Stimulated activated CD8-positive, alpha-beta memory T cell treated with anti-CD3 and anti-CD28 coated beads, Interleukin-4, amount 100 ng/mL, for 1 hour (primary cell): ENCODE measurements at places on chromosomes 13 and 19.

- no peak for DNase-seq
Observed at GRCh38 chr13:112207129-112207528, 140.2 kb downstream of the SOX1 start.

DNA sequence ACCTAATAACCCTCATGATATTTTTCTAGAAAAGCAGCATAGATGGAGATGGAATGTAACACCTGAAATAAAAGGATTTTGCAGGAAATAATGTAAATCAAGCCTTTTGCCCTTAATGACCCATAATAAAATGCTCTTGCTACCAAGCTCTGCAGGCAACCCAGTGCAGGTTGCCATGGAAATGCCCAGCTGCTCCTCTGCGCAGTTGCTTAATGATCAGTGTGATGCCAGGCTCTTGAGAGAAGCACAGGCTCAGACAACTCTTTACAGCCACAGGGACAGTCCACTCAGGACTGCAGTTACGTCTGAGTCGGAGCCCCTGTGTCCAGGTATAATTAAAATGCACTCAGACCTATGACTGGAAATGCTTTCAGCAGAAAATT, 165.5 kb downstream of the LACC1 start:
- no peak for DNase-seq

GRCh38 chr13:89980896-89981295, 1366.6 kb upstream of the MIR17HG start:
- no peak for DNase-seq

DNA sequence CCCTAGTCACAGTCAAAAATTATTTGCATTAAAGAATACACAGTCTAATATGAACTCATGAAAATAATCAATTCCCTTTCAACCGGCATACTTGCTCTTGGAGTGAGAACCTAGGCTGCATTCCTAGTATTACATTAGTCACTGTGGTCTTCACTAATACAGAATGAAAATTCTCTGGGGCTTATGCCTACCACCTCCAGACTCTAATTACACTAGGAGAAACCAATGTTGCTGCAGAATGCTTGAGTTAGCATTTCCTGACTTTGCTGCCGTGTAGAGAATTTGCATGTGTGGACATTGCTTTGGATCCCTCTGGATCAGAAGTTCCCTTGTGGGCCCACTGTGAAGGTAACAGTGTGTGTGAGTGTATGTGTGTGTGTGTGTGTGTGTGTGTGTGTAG, 87.8 kb downstream of the CCNA1 start:
- DNase-seq: no peak

- DNase-seq: no peak
Observed at GRCh38 chr13:33050161-33050560, 33.9 kb downstream of the KL start.

DNA sequence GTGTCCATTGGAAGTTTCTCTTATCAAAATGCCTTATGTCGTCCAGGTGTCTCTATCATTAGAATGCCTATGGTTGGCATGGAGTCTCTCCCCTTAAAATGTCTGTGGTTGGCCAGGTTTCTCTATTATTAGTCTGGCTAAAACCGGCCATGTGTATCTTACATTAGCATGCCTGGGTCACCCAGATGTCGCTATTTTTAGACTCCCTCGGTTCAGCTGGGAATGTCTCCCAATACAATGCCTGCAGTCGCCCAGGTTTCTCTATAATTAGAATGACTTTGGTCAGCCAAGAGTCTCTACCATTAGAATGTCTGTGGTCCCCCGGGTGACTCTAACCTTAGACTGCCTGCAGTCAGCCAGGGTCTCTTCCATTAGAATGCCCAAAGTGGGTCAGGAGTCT, 1536.1 kb downstream of the UQCRFS1 start:
- DNase-seq: no peak

DNA sequence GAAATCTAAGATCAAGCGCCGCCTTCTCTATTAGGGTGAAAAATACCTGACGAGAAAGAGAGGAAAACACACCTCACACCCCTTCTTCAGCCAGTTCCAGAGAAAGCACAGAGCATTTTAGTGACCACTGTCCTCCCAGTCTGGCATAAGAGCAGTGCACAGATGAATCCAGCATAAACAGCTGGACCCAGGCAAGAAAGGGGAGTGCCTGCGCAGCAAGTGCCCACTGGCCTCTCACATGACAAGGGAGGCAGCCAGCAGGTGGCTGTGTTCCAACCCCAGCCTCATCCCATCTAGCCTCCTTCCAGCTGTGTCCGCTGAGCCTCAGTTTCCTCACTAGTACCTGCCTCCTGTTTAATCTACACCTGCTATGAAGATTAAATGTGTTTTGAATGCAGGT, 8.0 kb downstream of the MED26 start:
- no peak for DNase-seq

- no peak for DNase-seq
Observed at GRCh38 chr19:1213391-1214286, 8.1 kb downstream of the STK11 start.

DNA sequence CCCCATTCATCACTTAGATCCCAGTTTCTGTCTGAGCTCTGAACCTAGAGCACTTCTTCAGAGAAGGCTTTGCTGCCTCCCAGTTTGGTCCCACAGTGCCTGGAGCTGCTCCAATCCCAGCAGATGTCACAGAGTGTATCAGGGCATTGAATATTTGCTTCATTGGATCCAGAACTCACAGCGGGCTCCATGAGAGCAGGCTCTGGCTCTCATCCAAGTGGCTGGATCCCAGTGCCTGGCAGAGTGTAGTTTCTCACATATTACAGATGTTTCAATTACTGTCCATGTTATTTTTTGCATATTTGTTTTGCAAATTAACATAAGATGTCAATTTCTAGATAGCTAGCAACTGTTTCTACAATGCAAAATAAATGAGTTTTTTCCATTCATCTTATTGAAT, 50.6 kb downstream of the MYO16 start:
- DNase-seq: no peak

DNA sequence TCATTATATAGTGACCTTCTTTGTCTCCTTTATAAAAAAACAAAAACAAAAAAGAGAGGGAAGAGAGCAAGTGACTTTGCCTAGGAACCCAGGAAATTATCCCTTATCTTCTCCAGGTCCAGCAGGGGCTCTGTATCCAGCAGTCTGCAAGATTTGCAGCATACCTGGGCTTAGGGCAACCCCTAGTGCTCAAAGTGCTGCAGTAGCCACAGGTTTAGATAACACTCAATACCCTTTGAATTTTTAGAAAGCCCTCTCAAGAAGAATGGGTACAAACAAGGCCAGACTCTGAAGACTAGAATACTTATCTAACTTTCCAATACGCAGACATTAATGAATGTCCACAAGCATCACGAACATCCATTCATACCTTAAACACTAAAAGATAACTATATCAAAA, 43.2 kb downstream of the CCNA1 start:
- no peak for DNase-seq

- no peak for DNase-seq
Observed at GRCh38 chr13:86992251-86992650, 678.9 kb upstream of the SLITRK5 start.

GRCh38 chr19:54448040-54448773, 792 bp upstream of the LENG8 start:
- no peak for DNase-seq

- no peak for DNase-seq
Observed at GRCh38 chr13:82717249-82717648, 1165.0 kb downstream of the SLITRK1 start.

DNA sequence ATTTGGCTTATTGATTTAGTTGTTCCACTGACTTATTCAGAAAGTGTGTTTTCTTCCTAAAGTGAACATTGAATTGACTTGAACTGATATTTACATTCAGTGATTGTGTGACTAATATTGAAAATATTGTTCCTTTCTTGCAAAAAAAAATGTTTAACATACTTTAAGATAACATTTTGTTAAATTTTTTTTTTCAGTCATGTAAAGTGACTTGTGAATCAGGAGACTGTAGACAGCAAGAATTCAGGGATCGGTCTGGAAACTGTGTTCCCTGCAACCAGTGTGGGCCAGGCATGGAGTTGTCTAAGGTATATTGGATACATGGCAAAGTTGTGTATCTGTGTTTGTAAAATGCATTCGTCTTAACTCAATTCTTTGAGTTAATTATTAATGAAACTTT, 22.9 kb downstream of the TNFRSF19 start:
- DNase-seq: no peak

GRCh38 chr19:53826876-53827275, 2.8 kb upstream of the NLRP12 start:
- no peak for DNase-seq

DNA sequence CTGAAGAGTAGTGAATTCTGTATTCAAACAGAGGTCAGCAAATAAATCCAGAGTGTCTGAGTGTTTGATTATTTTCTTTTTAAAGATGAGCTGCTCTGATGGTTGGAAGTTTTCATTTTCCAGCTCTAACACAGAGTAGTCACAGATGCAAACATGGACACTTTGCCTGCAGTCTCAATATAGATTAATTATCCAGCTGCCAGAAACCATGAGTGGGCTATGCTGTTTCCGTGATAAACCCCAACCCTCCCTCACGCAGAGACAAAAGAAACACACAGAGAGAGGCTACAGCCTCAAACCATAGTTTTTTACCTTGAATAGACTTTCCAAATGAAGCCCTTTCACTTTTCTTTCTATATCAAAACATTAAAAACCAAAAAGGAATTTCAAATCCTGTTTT, 884.7 kb downstream of the DIAPH3 start:
- no peak for DNase-seq

GRCh38 chr19:39788244-39788643, 9.6 kb downstream of the LEUTX start:
- DNase-seq: no peak

DNA sequence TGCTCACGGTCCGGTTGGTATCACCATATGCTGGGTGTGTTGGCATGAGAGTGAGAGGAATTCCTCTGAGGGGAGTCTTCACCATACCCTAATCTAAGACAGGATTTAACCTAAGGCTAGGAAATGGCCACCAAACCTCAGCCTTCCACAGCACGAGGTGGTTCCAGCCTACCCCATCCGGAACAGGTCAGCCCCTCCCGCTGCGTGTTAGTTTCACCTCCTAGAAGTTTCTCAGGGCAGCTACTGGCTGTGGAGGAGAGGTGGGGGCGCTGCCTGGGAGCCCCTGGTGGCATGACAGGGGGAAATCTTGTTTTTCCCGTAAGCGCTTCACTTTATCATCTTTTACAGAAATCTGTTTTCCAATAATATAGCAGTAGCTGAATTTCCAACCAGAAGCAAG, 55.1 kb downstream of the RGCC start:
- DNase-seq: no peak
